ENCODE measurements at places on chromosomes 1 and 21. TPM values are rescaled to one million over a fixed set of nuclear protein-coding genes. Genes with fewer than 3 reads are reported as not detected.
A peak's percentile ranks its signal among the peaks of the same experiment; 100 is the strongest.

DNA sequence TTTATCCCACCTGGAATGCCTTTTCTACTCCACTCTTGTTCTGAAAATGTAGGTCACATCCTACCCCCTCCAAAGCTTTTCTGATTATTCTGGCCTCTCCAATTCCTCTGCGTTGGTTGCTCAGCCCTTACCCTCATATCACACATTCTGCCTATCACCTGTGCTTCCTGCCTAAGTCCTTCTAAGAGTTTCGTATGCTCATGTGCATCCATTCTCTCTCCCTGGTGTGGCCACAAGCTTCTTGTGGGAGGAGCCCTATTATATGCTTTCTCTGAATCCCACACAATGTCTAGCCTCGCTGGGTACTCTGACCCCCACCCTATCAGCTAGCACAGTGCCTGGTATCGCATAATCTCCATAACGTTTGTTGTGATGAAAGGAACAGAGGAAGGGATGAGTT lies 54.2 kb downstream of the CD58 start:
- no peak for DNase-seq

HSPG2 gene
- total RNA-seq: 14.2 TPM

DNA sequence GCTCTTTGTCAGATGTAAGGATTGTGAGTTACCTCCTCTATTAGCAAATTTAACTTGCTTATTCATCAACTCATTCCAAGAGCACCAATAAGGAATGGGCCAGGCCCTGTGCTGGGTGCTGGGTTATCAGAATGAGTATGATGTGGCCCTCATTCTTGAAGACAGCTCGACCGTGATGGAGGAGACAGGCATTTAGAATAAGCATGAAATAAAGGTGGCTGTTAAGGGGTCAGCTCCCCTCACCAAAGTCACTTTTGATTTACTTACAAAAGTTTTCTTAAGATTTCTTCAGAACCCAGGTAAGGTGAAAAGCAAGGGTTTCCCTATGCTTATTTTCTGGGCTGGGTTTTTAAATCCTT lies 15.3 kb upstream of the PADI1 start:
- no peak for DNase-seq

GRCh38 chr1:54807756-54808155 lies 6.6 kb upstream of the TTC22 start:
- DNase-seq: no peak

DNA sequence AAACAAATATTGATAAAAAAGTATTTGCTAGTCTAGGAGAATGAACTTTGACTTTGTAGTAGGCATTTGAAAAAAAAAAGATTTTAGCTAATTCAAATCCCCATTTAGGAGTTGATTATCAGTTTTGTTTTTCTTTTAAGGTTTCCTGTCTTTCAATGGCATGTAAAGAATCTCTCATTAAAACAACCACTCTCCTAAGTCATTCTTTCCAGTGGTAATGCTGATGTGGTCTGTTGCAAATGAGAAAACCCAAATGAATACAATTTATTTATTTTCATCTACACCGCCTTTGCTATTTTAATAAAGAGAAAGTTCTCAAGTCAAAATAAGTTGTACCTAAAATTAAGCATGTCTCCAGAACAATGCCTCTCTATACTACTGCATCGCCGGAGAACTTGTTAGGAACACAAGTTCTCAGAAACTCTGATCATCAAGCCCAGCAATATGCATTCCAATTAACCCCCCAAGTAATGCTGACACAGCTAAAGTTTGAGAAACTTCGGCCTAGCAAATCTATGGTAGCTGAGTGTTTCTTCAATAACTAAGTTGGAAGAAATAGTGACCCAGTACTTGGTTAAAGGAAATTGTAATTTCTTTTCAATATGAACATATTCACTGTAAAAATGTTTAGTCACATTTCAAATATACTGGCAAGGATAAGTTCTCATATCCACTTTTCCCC lies 255.1 kb downstream of the PTPRC start:
- DNase-seq: no peak

PRR9 gene
- total RNA-seq: not detected

DNA sequence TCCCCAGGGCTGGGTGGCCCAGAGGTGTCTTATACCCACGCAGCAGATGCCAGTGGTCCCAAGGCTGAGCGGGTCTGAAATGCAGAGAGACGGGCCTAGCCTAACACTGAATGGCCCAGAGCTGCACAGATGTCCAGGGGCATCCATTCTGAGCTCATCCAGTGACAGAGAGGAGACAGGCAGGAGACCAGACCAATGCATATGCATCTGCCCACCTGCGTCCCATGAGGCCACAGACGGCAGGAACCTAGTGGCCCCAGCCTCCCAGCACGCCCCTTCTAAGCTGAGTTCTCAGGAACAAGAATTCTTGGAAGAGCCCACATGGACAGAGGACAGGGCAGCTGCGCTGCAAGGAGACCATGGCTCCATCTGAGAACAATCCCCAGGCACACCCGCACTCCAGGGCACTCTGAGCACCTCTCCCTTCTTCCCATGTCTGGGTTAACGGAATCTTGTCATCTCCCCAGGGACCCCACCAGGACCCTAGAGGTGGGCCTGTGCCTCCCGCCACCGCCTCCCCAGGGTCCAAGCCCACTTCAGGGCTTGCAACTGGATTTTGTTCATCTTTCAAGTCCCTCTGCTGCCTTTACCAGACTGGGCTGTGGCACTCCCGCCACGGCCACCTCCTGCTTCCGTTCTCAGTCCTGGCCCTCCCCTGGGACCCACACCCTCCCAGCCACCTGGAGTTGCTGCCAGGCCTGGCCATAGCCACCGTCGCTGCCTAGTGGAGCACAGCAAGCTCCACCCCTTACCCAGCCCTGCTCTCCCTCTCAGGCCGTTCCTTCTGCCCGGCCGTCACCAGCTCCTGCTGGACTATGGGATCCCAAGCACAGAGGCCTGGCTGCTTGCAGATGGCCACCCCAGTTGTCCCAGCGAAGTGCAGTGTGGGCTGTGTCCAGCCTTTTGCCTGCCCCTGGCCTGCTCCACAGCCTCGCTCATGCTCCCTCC lies 3.3 kb downstream of the WNT3A start:
- no peak for DNase-seq

- no peak for DNase-seq
Observed at GRCh38 chr1:180116964-180117763, 37.5 kb upstream of the QSOX1 start.

PEA15 gene
- total RNA-seq: 51.9 TPM

DNA sequence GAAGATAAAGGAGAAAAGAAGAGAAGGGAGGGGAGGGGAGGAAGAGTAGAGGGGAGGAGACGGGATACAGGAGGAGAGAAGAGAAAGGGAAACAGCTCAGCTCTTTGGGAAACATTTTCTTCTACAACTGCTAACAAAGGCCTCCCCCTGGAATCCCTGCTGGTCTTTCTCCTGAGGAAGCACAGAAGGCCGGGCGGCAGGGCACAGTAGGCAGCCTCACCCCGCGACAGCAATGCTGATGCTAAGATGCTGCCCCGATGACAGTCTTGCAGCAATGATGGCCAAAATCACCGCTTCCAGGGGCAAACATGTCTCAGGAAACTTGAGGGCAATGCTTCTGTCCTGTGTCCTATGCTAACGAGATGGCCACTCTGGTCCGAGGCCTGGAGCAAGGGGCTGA lies 5.2 kb downstream of the KIAA2013 start:
- no peak for DNase-seq

GRCh38 chr1:222250376-222250775 lies 297.5 kb downstream of the HHIPL2 start:
- no peak for DNase-seq

DNA sequence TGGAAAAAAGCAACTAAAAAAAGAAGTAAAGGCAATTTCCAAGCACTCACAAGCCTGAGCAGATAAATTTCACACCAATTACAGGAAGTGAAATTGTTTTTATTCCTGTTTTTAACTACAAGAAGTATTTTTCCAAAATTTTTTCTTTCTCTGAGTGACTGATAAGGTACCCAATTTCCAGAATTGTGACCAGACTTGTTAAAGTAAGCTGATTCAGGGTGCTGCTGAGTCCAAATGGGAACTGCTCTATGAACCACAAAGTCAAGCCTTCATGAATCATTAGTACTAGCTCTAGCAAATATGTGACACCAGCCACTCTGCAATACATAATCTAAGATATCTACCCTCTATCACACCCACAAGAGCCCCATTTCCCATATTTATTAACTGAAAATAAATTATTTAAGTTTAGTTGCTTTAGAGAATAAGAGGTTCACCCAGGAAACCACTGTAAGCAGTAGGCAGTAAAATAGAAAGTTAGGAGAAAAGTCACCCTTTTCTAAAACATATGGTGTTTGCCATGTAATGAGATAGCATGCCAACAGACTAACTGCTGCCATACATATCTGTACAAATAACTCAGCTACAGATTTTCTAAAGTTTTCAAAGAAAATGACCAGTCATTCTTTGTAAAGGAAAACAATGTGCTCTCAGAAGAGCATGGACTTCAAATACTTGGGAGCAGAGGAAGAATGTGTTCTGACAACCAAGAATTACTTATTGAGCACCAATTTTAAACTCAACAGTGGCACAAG lies 43.1 kb upstream of the TNFSF18 start:
- DNase-seq: no peak

UFC1 gene
- total RNA-seq: 133 TPM

GRCh38 chr1:202599669-202600431 lies 110.4 kb downstream of the SYT2 start:
- peak; percentile 86 for DNase-seq

GRCh38 chr1:228410015-228410414 lies 3.4 kb upstream of the TRIM11 start:
- DNase-seq: no peak

DNA sequence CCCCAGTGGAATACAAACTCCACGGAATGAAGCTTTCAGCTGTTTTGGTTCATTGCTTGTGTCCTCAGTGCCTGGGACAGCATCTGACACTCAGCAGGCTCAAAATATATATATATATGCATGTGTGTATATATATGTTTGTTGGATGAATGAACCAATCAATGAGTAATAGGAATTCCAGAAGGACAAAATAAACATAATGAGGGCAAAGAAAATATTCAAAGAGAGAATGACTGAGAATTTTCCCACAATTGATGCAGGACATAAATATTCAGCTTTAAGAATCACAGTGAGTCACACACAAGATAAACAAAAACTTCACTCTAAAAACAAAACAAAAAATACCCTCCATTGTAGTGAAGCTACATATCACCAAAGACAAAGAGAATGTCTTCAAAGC lies 64.0 kb downstream of the CHD5 start:
- DNase-seq: no peak

- peak; percentile 22 for DNase-seq
Observed at GRCh38 chr1:233614743-233615521, 1.0 kb downstream of the KCNK1 start.

DNA sequence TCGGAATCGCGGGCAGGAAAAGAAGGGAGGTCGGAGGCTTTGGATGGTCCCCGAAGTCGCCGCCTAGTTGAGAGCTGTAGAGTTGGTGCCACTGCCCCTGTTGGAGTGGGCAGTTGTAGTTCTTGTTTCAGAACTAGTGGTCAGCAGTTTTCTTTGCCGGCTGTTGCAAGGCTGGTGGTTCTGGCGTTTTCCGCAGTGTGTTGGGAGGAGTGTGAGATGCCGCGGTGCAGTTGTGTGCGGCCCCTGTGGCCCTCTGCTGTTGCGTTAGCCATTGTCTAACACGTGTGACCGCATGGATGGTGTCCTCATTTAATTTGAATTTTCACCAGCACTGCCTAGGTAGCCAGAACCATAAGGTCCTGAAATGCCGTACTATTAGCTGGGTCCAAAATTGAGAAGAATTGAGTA lies 1.4 kb downstream of the ARF1 start:
- DNase-seq: no peak

DISP1 gene
- total RNA-seq: 7.3 TPM

DNA sequence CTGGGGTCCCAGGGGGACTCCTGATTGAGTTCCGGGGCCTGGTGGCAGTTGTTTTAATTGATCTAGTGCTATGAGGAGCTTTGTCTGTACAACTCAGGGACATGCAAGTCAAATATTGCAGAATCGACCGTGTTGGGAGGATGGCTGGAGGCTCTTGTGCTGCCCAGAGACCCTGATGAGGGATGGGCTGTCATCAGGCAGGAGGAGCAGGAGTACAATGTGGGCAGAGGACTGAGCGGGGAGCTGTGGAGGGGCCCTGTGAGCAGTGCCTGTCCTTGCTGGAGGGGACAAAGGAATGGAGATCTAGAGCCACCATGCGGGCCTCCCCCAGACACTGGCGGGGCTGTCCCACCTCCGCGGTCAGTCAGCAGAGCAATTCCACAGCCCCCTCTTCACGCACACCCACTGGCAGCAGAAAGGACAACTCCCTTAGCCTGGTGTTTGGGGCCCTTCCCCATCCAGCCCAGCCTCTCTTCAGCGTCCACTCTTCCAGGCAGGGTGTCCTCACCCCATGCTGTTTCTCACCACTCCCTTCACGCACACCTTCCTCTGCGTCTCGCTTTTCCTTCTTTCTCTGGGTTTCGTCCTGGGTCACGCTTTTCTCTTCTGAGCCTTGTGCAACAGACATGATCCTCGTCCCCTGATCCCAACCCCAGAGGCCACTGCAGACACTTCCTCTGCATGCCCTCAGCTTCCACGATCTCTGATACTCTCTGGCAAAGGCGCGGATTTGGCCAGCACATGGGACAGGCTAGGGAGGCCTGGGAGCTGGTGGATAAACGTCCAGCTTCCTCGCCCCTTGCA lies 122.6 kb downstream of the GRIK3 start:
- DNase-seq: no peak

MTARC2 gene
- 1.8 TPM for total RNA-seq

DNA sequence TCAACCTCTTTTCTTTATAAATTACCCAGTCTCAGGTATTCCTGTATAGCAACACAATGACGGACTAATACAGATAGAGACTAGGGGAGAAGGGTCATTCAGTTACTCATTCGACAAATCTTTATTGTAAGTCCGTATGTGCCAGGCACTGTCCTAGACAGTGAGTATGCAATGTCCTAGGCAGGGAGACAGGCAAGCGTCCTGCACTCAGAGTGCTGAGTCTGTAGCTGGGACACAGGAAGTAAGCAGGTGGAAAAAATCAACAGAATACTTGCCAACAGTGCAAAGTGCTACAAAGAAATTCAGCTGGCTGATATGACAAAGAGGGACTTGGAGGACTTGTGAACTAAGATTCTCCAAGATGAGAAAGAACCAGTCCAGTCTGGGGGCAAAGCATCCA lies 92.2 kb upstream of the ZBTB40 start:
- DNase-seq: no peak

GRCh38 chr1:35597870-35598269 lies 24.8 kb downstream of the TFAP2E start:
- no peak for DNase-seq

THEM5 gene
- not detected for total RNA-seq

DNA sequence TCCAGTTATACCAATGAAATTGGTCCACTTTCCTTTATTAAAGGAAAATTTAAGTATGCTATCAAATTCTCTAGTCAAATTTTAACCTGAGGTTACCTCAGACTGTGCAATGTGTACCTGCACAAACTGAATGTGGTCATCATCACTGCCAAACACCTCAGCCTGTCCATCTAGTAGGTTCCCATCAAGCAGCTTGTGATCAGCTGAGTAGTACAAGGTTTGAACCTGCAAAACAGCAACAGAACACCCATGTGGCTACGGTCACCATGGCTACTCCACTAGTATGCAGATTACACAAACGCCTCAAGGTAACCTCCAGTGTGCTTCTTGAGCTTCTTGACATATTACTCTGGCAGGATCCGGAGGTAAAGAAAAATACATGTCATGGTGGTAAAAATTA lies 11.6 kb downstream of the IVNS1ABP start:
- no peak for DNase-seq

All from Daoy (cell line).